ENCODE measurements at places on chromosomes 2 and 18.

DNA sequence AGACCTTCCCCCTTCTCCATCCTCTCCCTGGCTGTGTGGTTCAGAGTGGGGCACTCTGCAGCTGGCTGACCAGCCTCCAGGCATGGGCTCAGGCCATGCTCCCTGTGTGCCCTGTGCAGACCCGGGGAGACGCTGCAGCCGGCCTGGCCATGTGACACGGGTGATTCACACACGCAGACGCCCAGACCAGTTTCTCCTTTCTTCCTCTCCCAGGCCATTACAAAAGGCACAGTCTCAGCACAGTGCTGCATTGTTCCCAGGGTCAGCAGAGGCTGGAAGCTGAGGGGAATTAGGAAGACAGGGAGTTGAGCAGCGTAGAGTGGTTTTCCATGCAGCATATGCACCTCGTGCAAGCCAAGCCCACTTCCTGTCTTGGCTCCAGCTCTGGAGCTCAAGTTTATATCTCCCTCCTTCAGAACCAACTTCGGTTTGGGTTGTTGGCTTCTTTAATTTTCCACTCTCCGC is 288.5 kb downstream of the TNS1 start:
- H3K36me3 ChIP-seq = no peaks in the 10 kb centered on the region
- no peak overlapping the region for H3K27ac ChIP-seq
- DNase-seq = no peak
- H3K4me3 ChIP-seq = no peak overlapping the region
- H3K27me3 ChIP-seq = peaks cover 3% of the 10 kb centered on the region
- H3K4me1 ChIP-seq = no peaks in the 10 kb centered on the region

DNA sequence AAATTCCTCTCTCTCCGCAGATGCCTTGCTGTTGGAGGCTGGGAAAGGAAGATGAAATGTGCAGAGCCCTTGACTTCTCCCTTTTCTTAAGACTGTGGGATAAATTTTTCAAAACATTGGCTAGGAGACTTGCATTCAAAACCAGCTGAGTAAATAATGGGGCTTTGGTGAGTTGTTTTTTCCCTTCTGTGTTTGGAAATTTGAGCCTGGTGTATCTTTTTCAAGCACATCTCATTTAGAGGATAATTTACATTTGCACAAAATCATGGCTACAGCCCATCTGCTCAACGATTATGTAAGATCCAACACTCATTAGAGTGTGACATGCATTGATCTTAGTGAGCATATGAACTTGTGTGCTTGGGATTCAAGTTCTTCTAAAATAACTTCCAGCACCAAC is 112.1 kb upstream of the ATP8B1 start:
- peaks cover 4% of the 10 kb centered on the region for H3K4me1 ChIP-seq
- no peak for DNase-seq
- no peaks in the 10 kb centered on the region for H3K27me3 ChIP-seq
- no peak overlapping the region for H3K4me3 ChIP-seq

- H3K27me3 ChIP-seq = no peaks in the 10 kb centered on the region
- H3K36me3 ChIP-seq = no peaks in the 10 kb centered on the region
- H3K4me3 ChIP-seq = no peak overlapping the region
- no peak for DNase-seq
- H3K27ac ChIP-seq = no peak overlapping the region
- no peaks in the 10 kb centered on the region for H3K4me1 ChIP-seq
Observed at GRCh38 chr2:226431288-226431948, 368.2 kb downstream of the IRS1 start.

DNA sequence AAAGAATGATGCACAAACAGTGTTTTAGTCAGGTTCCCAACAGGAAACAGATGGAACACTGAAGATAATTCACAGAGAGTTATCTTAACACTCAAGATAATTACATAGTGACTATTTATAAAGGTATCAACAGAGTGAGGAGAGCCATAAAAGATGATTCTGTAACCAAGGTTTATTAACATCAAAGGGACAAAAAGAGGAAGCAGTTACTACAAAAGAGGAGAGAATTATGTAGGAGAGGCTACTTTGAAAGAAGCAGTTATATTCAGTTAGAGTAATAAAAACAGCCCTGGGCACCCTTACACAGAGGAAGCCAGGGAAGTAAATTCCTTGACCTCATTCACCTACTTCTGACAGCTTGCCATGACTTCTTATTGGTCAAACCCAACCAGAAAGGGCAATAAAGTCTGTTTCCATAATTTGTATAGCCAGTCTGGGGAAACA is 326.5 kb upstream of the SLC39A10 start:
- DNase-seq = no peak
- no peaks in the 10 kb centered on the region for H3K27me3 ChIP-seq
- no peak overlapping the region for H3K4me3 ChIP-seq
- H3K36me3 ChIP-seq = no peaks in the 10 kb centered on the region
- no peak overlapping the region for H3K27ac ChIP-seq
- no peaks in the 10 kb centered on the region for H3K4me1 ChIP-seq

GRCh38 chr18:52322307-52322706 is 17.7 kb upstream of the DCC start:
- no peak for DNase-seq
- no peaks in the 10 kb centered on the region for H3K4me1 ChIP-seq
- H3K4me3 ChIP-seq = no peak overlapping the region
